SK-N-SH (cell line): ENCODE measurements at places on chromosomes 11 and 22. TPM values are rescaled to one million over a fixed set of nuclear protein-coding genes. Genes with fewer than 3 reads are reported as not detected.

DNA sequence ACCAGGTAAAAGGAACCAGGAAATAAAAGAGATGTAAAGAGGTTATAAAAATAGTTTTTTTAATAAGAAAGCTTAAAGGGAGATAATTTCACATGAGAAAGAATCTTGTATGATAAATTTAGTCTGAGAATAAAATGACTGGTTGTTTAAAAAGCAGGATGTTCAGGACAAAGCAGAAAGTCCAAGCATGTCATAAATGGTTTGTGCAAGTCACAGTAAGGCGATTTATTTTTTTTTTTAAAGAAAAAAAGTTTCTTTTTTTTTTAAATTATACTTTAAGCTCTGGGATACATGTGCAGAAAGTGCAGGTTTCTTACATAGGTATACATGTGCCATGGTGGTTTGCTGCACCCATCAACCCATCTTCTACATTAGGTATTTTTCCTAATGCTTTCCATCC is 30.8 kb downstream of the GLYATL2 start:
- no peak for DNase-seq

DNA sequence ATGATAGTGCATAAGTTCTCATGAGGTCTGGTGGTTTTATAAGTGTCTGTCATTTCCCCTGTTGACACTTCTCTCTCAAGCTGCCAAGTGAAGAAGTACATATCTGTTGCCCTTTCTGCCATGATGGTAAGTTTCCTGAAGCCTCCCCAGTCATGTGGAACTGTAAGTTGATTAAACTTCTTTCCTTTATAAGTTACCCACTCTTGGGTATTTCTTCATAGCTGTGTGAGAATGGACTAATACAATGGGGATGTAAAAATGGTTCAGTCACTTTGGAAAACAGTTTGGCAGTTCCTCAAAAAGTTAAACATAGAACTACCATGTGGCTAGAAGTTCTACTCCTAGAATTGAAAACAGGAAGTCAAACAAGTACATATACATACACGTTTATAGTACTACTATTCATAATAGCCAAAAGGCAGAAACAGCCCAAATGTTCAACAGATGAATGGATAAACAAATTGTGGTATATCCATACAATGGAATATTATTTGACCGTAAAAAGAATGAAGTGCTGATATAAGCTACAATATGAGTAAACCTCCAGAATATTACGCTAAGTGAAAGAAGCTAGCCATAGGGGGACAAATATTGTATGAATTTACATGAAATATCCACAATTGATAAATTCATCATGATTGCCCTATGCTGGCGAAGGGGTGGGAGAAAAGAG is 16.0 kb upstream of the DKK3 start:
- DNase-seq = no peak

DNA sequence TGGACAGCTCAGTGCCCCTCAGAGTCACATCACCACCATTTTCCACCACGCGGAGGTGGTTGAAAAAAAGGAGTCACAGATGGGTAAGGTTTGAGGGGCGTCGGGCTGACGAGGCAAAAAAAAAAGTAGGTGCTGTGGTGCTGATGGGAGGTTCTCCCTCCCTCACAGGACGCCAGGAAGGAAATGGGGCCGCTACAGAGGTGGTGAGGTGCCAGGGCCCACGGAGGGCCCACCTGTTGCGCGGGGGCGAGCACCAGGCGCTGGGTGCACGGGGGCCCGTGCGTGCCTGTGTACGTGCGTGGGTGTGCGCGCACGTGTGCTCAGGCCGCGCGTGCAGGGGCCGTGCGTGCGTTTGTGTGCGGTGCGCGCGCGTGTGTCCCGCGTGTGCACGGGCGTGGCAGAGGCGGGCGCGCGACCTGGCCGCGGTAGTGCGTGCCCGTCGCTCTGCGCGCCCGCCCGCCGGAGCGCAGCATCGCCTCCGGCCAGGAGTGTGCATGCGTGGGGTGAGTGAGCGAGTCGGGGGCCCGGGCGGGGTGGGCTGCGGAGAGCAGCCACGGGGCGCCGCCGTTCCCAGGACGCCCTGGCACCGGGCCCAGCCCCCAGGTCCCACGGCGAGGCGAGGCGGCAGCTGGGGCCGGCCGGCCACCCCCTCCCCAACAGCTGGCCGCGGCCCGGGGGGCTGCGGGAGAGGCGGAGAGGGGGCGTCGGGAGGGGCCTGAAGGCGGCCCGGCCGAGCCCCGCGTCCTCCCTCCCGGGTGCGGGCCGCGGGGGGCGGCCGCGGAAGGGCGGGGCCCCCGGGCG is 2.8 kb downstream of the PDGFB start:
- DNase-seq = peak; percentile 62

GRCh38 chr11:15957234-15957633 is 399.1 kb downstream of the SOX6 start:
- DNase-seq = no peak

The OR5M11 gene
- not detected in 2 replicates for polyA plus RNA-seq

The CNGA4 gene
- polyA plus RNA-seq = 0.08 and 0.13 TPM in 2 replicates
